CD4-positive, alpha-beta T cell treated with Interleukin-1 beta for 1 hour (primary cell): ENCODE measurements at places on chromosomes 11 and 22.

GRCh38 chr11:20158597-20159257 lies 1.5 kb downstream of the DBX1 start:
- no peak for DNase-seq

GRCh38 chr22:43044290-43044712 lies 29.4 kb upstream of the PACSIN2 start:
- no peak for DNase-seq

GRCh38 chr22:35735542-35735941 lies 17.9 kb downstream of the APOL5 start:
- no peak for DNase-seq

DNA sequence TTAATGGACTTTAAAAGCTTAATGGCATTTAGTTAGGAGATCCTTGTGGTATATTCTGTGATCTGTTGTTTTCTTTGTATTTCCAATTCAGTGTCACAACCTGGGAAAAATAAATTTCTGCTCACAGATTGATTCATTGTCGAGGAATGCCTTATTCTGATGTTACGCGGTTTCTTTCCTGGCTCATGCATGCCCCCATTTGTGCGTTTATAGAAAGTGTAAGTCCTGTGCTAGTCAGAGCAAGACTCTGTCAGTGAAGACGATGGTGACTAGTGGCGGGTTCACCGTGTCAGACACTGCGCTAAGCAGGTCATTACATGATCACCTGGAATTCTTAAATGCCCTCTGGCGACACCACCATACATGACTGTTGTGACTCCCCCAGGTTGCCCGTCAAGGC lies 169.4 kb downstream of the TBC1D22A start:
- DNase-seq: no peak

GRCh38 chr11:118240999-118241763 lies 11.0 kb downstream of the MPZL3 start:
- peak; percentile 75 for DNase-seq

DNA sequence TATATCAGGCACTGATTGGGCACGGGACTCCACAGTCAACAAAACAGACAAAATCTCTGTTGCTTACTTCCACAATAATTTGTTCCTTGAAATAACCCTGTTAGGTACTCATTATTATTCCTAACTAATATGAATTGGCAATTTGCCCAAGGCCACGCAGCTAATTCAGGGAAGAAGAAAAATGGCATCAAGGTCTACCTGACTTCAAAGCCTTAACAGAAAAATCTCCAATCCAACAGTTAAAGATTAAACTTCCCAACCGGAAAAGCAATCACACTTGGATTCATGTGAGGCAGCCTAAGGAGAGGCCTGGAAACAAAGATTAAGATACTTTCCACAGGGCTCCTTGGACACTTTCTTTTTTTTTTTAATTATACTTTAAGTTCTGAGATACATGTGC lies 68.9 kb downstream of the PRCP start:
- DNase-seq: no peak

GRCh38 chr11:15649371-15650104 lies 534.8 kb downstream of the INSC start:
- no peak for DNase-seq

GRCh38 chr22:47238690-47239473 lies 476.4 kb downstream of the TBC1D22A start:
- DNase-seq: no peak

GRCh38 chr11:133950874-133951326 lies 5.9 kb downstream of the IGSF9B start:
- no peak for DNase-seq

- no peak for DNase-seq
These were observed 176.6 kb upstream of the RAG2 start for GRCh38 chr11:36774603-36775002.

- no peak for DNase-seq
These were observed 21.2 kb downstream of the LGR4 start for GRCh38 chr11:27451244-27451965.

DNA sequence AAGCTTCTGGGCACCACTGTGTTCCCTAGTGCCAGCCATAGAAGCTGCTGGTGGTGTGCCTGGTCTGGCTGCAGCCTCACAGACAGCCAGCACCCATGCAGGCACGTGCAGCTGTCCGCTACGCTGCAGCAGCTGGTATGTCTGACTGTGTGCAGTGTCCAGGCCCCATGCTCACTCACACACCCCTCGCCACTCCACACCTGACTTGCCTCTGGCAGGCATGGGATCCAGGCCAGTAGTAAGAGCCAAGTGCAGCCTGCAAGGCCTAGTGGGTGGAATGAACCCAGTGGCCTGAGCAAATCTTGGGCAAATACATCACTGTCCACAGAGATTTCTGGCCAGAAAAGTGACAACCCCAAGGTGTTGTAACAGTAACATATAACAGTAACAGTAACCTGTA lies 111.9 kb downstream of the ARHGAP20 start:
- DNase-seq: no peak

- DNase-seq: no peak
These were observed 29.1 kb downstream of the OPCML start for GRCh38 chr11:133503236-133503635.

GRCh38 chr22:27314276-27314807 lies 487.2 kb downstream of the MN1 start:
- DNase-seq: no peak

DNA sequence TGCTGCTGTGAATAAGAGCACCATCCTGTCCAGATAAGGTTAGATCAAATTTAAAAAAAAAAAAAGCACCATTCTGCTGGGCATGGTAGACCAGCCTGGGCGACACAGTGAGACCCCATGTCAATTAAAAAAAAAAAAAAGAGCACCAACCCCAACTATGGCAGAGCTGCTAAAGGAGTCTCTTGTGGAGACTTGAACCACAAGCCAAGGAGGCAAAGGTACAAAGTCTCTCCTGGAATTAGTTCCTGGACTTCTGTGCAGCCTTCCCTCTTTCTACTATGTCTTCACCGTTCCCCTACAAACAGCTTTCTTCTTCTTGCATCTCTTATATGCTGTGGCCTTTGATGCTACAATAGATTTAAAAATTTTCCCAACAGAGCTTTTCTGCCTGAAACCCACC lies 1.3 kb downstream of the PIK3C2A start:
- DNase-seq: no peak

DNA sequence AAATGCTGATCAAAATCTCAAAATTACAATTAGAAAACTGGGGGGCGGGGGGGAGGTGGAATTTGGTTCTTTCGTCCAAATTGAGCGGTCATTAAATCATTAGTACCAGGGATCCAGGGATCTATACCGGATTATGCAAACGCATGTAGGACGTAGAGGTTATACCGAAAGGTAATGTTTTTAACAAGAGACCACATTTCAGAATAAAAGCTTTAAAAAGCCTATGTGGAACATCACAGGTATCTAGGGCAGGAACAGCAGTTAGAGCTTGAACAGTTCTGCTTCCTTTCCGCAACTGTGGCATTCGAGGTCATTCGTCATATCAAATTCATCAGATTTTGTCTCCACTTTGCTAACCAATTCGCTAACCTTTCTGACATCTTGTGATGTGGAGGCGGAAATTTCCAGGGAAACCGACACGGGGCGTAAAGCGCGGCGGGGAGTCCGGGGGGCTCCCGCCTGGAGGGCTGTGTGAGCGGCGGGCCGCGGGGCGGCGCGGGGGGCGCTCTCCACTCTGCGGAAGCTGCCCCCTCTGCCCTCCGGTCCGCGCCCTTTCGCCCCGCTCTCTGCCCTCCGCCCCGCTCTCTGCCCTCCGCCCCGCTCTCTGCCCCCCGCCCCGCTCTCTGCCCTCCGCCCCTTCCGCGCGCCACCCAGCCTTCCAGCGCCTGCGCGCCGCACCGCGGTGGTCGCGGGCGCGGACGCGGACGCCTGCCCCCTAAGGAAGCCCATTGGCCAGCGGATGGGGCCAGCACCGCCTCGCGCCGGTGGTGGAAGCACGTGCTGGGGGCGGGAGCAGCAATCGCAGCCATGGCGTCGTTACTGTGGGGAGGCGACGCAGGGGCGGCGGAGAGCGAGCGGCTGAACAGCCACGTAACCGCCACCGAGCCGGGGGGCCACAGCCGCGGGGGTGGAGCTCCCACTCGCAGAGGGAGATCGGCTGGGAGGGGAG lies at the start of gene DDX25:
TSS of gene DDX25 (plus strand) at position 798 of the 949 bp plus-strand sequence. CDS start at position 808, 10 bp downstream.
- DNase-seq: no peak

GRCh38 chr22:26589367-26589844 lies 526 bp downstream of the TPST2 start:
- DNase-seq: no peak

DNA sequence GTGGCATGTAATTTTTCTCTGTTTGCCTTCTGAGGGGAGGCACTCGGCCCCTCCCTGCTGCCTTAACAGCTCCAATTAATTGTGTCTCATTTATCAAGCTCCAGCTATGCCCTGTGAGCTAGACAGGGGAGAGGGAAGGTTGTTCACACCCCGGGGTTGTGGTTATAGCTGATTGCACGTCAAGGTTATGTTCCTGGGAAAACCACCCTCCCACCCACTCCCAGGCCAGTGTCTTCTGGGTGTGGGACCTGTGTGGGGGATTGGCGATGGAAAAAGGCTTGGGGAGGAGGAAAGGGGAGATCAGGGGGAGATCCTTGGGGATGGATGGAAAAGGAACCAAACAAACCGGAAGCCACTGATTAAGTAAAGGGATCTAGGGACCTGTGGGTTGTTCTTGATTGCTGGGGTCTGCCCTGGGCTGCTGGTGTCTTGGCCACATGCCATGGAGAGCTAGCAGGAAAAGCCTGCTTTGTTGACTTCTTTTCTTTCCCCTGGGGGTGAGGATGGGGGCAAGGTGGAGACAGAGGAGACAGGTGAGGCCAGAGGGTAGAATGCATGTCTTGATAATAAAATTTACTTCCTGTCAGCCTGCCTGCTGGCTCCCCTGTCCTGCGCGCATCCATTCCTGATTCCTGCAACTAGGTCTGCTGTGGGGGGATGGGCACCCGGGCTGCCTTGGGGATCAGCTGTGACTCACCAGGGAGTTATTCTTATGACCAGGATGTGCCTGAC lies 13.5 kb upstream of the SORL1-AS1 start:
- DNase-seq: no peak

DNA sequence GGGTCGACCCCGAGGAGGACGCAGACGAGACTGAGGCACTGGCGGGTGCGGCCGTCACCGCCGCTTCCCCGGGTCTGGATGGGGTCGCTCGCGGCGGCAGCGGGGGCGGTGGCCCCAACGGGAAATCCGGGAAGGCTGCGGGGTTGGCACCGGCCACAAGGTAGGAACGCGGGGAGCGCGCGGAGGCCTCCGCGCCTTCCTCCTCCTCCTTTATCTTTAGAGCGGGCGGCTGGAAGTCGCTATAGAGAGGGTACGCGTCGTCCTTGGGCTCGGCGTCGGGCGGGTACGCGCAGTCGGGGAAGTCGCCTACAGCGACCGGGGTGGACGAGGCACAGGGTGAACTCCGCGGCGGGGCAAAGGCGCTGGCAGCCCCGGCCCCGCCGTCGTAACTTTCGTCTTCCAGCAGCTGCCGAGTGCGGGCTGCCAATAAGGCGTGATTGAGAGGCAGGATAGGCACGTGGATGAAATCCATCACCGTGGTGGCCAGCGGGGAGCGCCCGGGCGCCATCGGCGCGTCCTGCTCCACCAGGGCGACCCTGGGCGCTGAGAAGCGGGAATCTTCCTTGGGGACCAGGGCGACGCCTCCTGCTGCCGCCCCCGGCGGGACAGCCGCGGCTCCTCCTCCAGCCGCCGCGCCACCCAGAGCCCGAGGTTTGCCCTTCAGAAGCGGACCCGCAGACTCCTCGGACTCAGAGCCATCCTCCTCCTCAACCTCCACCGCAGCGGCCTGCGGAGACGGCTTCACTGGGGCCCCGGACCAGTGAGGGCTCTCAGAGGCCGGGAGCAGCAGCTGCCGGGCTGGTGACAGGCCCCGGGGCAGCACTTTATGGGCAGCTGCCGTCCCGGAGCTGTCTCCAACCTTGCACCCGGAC lies 1.7 kb downstream of the PGR start:
- DNase-seq: no peak

DNA sequence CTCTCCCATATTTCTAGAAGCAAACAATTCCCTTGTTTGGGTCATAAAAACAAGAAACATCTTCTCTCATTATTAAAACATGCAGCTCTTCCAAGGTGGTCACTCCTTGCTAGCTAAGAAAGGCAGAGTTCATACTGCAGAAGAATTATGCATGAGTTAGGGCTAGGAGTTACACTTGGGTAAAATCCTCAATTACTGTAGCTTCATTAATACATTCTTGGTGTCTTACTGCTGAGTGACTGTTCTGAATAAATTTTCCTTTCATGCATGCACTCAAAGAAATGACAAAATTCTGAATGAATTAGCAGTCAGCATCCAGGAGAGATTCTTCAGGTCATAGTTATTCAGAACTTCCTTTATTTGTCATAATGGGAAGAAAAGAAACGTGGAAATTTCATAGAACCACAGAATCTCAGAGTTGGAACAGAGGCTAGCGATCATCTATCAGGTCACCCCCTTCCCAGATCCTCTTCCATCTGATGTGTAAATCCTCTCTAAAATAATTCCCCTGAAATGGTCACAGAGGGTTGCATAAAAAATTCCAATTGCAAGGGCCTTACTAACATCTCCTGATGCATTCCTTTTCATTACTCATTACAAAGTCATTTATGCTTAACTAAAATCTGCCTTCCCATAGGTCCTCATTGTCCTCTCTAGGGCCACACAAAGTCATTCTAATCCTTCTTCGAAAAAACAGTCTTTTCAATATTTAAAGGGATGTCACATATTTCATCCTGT lies 771.5 kb downstream of the DLG2 start:
- DNase-seq: no peak

DNA sequence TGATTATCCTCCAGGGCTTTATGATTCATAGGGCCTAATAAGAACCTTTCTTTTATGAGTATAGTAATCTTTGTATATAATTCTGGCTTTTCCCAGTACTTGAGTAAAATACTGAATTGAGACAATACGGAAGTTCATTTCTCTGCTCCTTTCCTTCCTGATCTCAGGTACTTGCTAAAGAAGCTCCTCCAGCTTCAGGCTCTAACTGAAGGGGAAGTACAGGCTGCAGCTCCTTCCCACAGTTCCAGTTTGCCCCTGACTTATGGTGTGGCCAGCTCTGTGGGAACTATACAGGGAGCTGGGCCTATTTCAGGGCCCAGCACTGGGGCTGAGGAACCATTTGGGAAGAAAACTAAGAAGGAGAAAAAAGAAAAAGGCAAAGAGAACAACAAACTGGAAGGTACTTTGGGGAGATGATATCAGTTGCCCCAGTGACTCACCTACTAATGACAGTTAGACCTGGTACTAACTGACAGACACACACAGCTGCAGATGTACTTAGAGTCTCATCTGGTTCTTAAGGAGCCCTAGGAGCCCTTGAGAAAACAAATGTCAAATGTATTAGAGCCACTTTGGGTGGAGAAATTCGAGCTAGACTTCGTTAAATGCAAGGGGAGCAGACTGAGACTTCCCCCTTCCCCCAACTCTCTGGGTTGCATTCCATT lies 3.0 kb downstream of the TBRG1 start:
- no peak for DNase-seq

GRCh38 chr11:132665205-132665604 lies 867.1 kb downstream of the OPCML start:
- DNase-seq: no peak

DNA sequence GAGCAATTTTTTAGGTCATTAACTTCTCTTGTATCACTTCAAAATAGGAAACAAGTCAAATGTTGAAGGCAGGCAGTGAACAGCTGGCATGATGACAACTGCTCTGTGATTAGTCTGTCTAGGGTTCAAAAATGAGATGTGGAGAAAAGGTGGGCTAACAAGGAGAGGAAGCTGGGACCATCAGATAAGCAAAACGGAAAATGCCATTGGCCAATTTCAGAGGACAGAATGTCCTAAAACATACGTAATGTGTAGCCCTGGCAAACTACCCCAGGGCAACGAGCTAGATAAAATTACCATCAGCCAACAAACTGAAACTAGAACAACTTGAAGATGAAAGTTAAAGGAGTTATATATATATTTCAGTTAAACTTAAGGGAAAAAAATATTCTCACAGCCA lies 93.2 kb downstream of the RELT start:
- DNase-seq: no peak
